Neural crest cell (in vitro differentiated cells): ENCODE measurements at places on chromosomes 5 and 9. TPM values are rescaled to one million over a fixed set of nuclear protein-coding genes. Genes with fewer than 3 reads are reported as not detected.

Gene ALDH7A1
- total RNA-seq = 169 TPM in 2 replicates

- peaks cover 47% of the 10 kb centered on the region for H3K4me1 ChIP-seq
- DNase-seq = peak; percentile 47
- H3K36me3 ChIP-seq = no peaks in the 10 kb centered on the region
- peak overlapping the region; percentile 95 for H3K27ac ChIP-seq
- peak overlapping the region; percentile 95 for H3K4me3 ChIP-seq
These were observed 871 bp downstream of the TRIO start for GRCh38 chr5:14143841-14144585.

DNA sequence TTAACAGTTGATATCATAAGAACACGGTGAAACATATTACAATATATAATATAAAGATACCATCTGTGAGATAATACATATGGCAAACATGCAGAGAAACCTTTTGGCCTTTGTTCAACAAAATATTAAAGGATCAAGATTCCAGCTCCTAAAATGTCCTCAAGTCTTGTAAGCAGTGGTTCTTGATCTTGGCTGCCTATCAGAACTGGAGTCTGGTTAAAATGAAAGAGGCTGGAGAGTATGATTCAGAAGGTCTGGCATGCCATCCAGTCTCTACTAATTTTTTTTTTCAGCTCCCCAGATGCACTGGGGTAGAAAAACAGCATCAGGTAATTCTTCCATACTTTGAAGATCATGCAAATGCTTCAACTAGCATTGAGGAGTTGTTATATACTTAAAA is 83.2 kb downstream of the TNC start:
- DNase-seq = no peak
- H3K36me3 ChIP-seq = no peaks in the 10 kb centered on the region
- no peaks in the 10 kb centered on the region for H3K27me3 ChIP-seq
- H3K4me3 ChIP-seq = no peak overlapping the region
- H3K4me1 ChIP-seq = peaks cover 16% of the 10 kb centered on the region

Gene BNIP1
- 14.2 and 14.6 TPM in 2 replicates for total RNA-seq

Gene FBXW11
- total RNA-seq = 64.1 and 66.6 TPM in 2 replicates

Gene TMOD1
- 0.23 and 0.77 TPM in 2 replicates for total RNA-seq

GRCh38 chr9:8534828-8535227 is 735.2 kb upstream of the DMAC1 start:
- H3K36me3 ChIP-seq = no peaks in the 10 kb centered on the region
- peaks cover 10% of the 10 kb centered on the region for H3K4me1 ChIP-seq
- H3K4me3 ChIP-seq = no peak overlapping the region

DNA sequence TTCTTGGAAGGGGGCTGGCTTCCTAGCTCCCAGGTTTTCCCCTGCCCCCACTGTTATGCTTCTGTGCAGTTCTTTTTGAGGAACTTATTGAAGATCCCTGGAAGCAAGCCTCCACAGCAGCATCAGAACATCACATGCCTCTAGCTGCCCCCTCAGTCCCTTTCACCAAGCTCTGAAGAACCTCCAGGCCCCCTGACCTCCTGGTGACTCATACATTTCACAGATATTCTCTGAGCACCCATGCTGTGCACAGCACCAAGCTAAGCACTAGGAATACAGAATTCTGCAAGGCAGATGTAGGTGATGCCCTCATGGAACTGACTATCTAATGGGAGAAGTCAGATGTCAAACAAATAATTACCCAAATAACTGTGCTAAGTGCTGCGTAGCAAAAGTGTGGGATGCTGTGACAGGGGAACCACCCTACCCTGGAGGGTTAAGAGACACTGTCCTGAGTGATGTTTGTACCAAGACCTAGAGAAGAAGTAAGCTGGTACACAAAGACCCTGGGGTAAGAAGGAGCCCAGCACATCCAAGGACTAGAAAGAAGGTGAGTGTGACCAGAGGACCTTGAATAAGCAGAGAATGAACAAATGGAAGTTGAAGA is 213.7 kb upstream of the NR4A3 start:
- no peaks in the 10 kb centered on the region for H3K36me3 ChIP-seq
- H3K4me3 ChIP-seq = no peak overlapping the region
- peaks cover 7% of the 10 kb centered on the region for H3K4me1 ChIP-seq
- no peak overlapping the region for H3K27ac ChIP-seq
- peaks cover 6% of the 10 kb centered on the region for H3K27me3 ChIP-seq

- H3K27ac ChIP-seq = no peak overlapping the region
- peaks cover 12% of the 10 kb centered on the region for H3K27me3 ChIP-seq
- H3K4me3 ChIP-seq = no peak overlapping the region
- H3K4me1 ChIP-seq = peaks cover 7% of the 10 kb centered on the region
These were observed 80.6 kb upstream of the SHB start for GRCh38 chr9:38149647-38150046.

Gene NKD2
- total RNA-seq = 15.6 and 20.6 TPM in 2 replicates

Gene PCDHA3
- total RNA-seq = 0.32 and 0.37 TPM in 2 replicates

Gene PITX1
- not detected in 2 replicates for total RNA-seq

DNA sequence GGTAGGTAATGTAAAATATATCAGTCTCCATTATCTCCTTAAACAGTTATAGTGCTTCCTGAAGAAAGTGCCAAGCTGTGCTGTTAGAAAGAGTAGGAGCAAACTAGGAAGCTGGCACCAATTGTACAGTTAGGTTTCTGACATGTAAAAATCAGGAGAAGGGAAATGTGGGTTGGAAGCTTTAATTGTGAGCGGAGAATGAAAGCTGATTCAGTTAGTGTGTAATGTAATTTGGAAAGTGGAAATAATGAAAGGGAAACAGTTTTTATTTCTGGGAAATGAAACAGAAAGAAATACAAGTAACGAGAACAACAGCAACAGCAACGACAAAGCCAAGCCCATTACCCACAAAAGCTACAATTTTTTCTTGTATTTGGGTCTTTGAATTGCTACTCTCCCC is 48.8 kb upstream of the JAK2 start:
- DNase-seq = no peak
- no peak overlapping the region for H3K4me3 ChIP-seq
- H3K36me3 ChIP-seq = no peaks in the 10 kb centered on the region

DNA sequence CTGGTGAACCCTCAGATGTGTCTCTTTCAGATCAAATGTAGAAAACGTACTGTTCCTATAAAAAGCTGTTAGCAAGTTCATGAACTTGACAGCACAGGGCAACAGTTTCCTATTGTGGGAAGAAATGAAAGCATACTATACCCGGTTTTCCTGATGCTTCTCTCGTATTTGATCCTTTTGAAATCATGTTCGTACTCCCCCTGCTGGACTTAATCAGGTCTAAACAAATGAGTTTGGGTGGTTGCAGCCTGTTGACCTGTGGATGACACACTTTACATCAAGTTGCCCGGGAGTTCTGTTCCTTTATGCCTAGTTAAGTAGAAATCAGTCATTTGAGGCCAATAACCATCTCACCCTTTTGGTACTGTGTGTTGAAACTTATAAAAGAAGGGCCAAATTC is 1992.3 kb downstream of the MAT2B start:
- H3K4me3 ChIP-seq = no peak overlapping the region
- DNase-seq = no peak

- H3K4me3 ChIP-seq = no peak overlapping the region
- H3K27me3 ChIP-seq = no peaks in the 10 kb centered on the region
These were observed 341.0 kb upstream of the CD180 start for GRCh38 chr5:67537439-67538148.

DNA sequence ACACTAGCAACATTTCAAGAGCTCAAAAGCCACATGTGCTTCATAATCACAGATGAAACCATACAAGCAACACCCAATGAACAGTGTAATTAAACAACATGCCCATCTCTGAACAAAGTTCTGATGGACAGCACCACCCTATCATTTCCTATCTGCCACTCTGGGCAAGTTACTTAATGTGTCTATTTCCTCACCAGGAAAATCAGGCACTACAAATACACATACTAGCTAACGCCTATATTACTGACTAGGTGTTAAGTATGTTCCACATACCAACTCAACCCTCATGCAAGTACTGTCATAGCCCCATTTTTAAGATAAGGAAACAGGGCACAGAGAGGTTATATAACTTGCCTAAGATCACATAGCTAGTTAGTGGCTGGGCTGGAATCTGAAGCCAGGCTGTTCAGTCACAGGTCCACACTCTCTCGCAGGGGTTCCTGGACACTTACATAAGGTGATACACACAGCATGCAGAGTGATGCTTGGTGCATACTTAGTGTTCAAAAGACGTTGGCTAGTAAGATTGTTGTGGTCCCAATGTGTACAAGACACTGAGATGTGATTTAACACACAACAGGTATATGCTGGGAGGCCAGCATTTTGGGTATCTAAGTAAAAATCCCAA is 24.2 kb downstream of the CORO2A start:
- no peak for DNase-seq
- H3K4me3 ChIP-seq = no peak overlapping the region
- no peak overlapping the region for H3K27ac ChIP-seq
- H3K4me1 ChIP-seq = peaks cover 57% of the 10 kb centered on the region
- H3K27me3 ChIP-seq = no peaks in the 10 kb centered on the region

GRCh38 chr5:157689942-157690689 is 18.8 kb downstream of the C5orf52 start:
- peaks cover 8% of the 10 kb centered on the region for H3K36me3 ChIP-seq
- H3K27me3 ChIP-seq = no peaks in the 10 kb centered on the region
- no peak overlapping the region for H3K27ac ChIP-seq
- H3K4me3 ChIP-seq = no peak overlapping the region
- no peaks in the 10 kb centered on the region for H3K4me1 ChIP-seq

GRCh38 chr9:113770396-113770795 is 105.7 kb upstream of the ZNF618 start:
- no peak overlapping the region for H3K4me3 ChIP-seq
- H3K27ac ChIP-seq = no peak overlapping the region

DNA sequence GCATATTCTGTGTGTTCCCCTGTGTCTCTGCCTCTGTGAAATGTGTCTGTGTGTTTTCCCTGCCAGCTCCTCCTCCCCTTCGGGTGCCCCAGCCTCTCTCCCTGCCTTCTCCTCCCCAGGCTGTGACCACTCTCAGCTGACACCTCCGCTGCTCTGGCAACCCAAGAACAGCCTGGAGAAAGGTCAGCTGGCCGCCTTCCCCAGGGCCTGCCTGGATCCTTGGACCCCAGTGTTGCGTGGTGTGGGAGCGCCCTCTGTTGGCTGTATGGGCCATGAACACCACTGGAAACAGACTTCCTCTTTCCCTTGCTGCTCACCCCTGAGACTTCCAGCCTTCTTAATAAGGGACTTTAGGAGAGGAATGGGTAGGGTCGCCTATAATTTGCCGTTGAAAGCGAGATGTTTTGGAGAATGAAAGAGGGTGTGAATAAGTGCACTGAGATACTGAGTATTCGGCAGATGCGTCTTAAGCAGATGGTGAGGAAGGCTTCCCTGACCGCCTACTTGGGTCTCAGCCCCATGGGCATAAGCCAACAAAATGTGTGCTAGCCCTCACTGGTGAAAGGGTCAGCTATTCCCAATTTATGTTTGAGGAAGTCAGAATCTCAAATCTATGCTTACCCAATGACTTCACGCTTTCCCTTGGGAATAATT is 114.9 kb upstream of the TRIM32 start:
- H3K27me3 ChIP-seq = no peaks in the 10 kb centered on the region
- no peak overlapping the region for H3K27ac ChIP-seq
- H3K4me1 ChIP-seq = peaks cover 4% of the 10 kb centered on the region
- no peaks in the 10 kb centered on the region for H3K36me3 ChIP-seq

DNA sequence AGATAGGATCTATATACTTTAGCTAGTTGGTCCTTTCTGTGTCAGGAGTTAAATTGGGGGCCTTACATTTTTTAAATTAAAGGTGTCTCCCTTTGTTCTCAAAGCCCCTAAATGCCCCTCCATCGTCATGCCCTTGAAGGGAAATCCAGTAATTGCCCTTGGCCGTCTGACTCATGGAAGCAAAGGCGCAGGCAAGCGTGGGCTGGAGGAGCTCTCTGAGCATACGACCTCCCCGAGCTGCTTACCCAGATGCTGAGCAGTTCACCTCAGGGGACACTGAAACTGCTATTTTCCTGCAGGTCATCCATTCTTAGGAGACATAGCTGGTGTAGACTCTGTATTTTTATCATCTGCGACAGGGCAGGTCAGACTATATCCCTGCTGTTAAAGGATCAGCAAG is 23.0 kb downstream of the PCSK1 start:
- no peaks in the 10 kb centered on the region for H3K36me3 ChIP-seq
- H3K4me1 ChIP-seq = no peaks in the 10 kb centered on the region
- H3K4me3 ChIP-seq = no peak overlapping the region
- H3K27ac ChIP-seq = no peak overlapping the region
- no peaks in the 10 kb centered on the region for H3K27me3 ChIP-seq
- no peak for DNase-seq

Gene GPR107
- total RNA-seq = 42.8 and 43.8 TPM in 2 replicates

DNA sequence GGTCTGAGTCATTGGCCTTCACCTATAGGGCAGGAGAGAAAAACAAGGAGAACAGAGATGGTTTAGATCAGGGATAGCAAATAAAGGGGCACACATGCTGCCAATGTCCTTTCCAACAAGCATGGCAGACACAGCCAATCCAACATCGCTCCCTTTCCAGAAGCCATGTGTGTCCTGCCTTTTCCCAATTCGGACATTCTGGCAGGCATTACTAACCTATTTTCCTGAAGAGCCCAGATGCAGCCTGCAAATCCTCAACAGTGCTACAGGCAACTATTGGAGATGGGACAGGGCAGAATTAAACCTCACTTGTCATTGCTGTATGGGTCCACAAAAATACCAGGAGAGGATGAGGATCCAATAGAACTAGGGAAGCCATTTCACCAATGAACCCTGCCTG is 12.8 kb downstream of the PCDH1 start:
- peaks cover 9% of the 10 kb centered on the region for H3K4me1 ChIP-seq
- H3K4me3 ChIP-seq = no peak overlapping the region
- H3K27me3 ChIP-seq = no peaks in the 10 kb centered on the region
- DNase-seq = no peak

GRCh38 chr5:117621921-117622320 is 1047.3 kb upstream of the SEMA6A start:
- H3K4me1 ChIP-seq = peaks cover 15% of the 10 kb centered on the region
- H3K27me3 ChIP-seq = no peaks in the 10 kb centered on the region
- no peak overlapping the region for H3K27ac ChIP-seq

DNA sequence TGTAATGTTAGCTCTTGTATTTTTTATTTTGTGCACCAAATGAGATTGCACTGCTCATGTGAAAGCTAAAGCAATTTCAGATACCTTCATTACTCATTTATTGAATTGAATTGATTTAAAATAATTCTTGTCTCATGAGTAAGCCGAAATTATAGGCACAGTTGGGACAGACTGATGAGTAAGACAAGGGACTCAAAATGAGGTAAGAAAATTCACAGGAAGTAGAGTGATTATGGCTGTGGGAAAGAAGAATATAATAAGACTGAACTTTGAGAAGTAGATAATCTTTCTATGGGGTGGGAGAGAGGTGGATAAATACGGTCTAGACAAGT is 51.1 kb downstream of the NUDT12 start:
- no peak overlapping the region for H3K4me3 ChIP-seq
- peaks cover 5% of the 10 kb centered on the region for H3K36me3 ChIP-seq
- H3K4me1 ChIP-seq = peaks cover 17% of the 10 kb centered on the region
- no peak overlapping the region for H3K27ac ChIP-seq

Gene ST8SIA4
- total RNA-seq = 3.6 and 5.9 TPM in 2 replicates

Gene FAM120A
- total RNA-seq = 57.3 and 59.5 TPM in 2 replicates

GRCh38 chr5:5103245-5103644 is 36.9 kb upstream of the ADAMTS16 start:
- H3K36me3 ChIP-seq = no peaks in the 10 kb centered on the region
- H3K27ac ChIP-seq = no peak overlapping the region

Gene HOMER1
- 28.1 and 29.3 TPM in 2 replicates for total RNA-seq

Gene TMEM38B
- 34.1 and 34.9 TPM in 2 replicates for total RNA-seq

- H3K4me1 ChIP-seq = no peaks in the 10 kb centered on the region
- H3K4me3 ChIP-seq = no peak overlapping the region
- H3K36me3 ChIP-seq = peaks cover 4% of the 10 kb centered on the region
- no peak overlapping the region for H3K27ac ChIP-seq
These were observed 172.6 kb downstream of the TUSC1 start for GRCh38 chr9:25505644-25506043.

Gene SLC34A3
- not detected in 2 replicates for total RNA-seq
